ENCODE measurements at places on chromosomes 5 and 9. TPM values are rescaled to one million over a fixed set of nuclear protein-coding genes. Genes with fewer than 3 reads are reported as not detected.

- no peak for DNase-seq
These were observed 677.3 kb upstream of the FTMT start for GRCh38 chr5:121174351-121174750.

- no peak for DNase-seq
These were observed 883 bp upstream of the RNF145 start for GRCh38 chr5:159210210-159210661.

DNA sequence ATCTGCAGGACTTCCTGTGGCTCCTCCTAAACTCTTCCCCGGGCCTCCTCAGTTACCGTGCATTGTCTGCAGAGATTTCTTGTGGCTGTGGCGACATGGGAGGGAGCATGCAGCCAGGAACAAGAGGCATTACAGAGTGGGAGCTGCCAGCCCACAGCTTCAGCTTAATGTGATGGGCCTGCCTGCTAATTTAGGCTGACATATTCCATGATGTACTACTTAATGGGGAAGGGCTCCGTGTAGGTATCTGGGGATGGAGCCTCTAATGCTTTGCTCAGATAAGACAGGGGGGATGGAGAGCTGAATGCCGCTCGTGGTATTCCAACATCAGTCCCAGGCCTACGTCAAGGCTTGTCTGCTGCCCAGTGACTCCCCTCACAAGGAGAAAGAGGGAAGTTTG is 137.6 kb upstream of the GPR151 start:
- DNase-seq = no peak

PDCD1LG2 gene
- polyA plus RNA-seq = 0.34 TPM

PCDHA3 gene
- 0.26 TPM for polyA plus RNA-seq

FUBP3 gene
- 62.0 TPM for polyA plus RNA-seq

Measured in right lung (tissue), 10 donors.